ENCODE measurements at places on chromosomes 1 and 21. TPM values are rescaled to one million over a fixed set of nuclear protein-coding genes. Genes with fewer than 3 reads are reported as not detected.

GRCh38 chr1:160830321-160831153 lies 32.1 kb downstream of the CD244 start:
- no peaks in the 10 kb centered on the region for H3K27me3 ChIP-seq
- no peak for DNase-seq
- no peak overlapping the region for H3K27ac ChIP-seq
- no peaks in the 10 kb centered on the region for H3K4me1 ChIP-seq
- H3K4me3 ChIP-seq, result no peak overlapping the region

SPRR2A gene
- total RNA-seq, result not detected

CDC20 gene
- 2.9 TPM for total RNA-seq

GRCh38 chr1:240190881-240191401 lies 99.3 kb downstream of the FMN2 start:
- no peaks in the 10 kb centered on the region for H3K36me3 ChIP-seq
- H3K4me3 ChIP-seq, result no peak overlapping the region
- no peaks in the 10 kb centered on the region for H3K27me3 ChIP-seq
- H3K27ac ChIP-seq, result no peak overlapping the region

DNA sequence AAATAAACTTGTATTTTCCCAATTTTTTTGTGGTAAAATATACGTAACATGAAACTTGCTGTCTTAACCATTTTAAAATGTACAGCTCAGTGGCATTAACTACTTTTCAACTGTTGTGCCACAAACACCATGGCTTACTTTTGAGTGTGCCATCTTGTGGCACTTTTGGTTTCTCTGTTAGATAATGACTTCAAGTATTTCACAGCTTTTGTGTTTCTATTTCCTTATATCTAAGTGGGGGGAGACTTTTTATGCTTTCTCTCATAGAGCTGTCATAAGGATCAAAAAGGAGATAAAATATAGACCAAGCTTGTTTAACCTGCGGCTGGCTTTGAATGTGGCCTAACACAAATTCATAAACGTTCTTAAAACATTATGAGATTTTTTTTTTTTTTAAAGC lies 44.3 kb downstream of the CDC14A start:
- DNase-seq, result no peak
- no peaks in the 10 kb centered on the region for H3K36me3 ChIP-seq
- peak overlapping the region; percentile 61 for H3K27ac ChIP-seq
- H3K27me3 ChIP-seq, result no peaks in the 10 kb centered on the region
- H3K4me3 ChIP-seq, result no peak overlapping the region

DNA sequence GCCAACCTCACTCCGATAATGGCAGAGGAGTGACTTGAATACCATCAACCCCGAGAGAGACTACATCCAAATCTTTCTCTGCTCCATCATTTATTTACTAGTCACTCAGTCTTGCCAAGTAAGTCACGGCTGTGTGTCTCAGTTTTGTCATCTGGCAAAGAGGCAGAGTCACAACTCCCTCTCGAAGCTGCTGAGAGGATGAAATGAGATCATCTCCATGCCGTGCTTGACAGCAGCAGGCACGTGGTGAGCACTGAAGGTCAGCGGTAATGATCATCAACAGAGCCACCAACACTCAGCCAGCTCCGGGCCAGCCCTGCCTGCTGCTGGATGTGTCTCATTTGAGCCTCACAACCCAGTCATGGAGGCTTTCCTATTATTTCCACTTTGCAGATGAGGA lies 19.9 kb downstream of the ALDH4A1 start:
- H3K4me1 ChIP-seq, result no peaks in the 10 kb centered on the region
- peaks cover 17% of the 10 kb centered on the region for H3K36me3 ChIP-seq
- no peak overlapping the region for H3K27ac ChIP-seq
- H3K27me3 ChIP-seq, result no peaks in the 10 kb centered on the region
- H3K4me3 ChIP-seq, result no peak overlapping the region

Measured in upper lobe of left lung (tissue), 6 donors.